ENCODE measurements at places on chromosomes 1 and 21.

- no peak for DNase-seq
Measured at GRCh38 chr1:245129319-245130240, 25.2 kb upstream of the KIF26B start.

DNA sequence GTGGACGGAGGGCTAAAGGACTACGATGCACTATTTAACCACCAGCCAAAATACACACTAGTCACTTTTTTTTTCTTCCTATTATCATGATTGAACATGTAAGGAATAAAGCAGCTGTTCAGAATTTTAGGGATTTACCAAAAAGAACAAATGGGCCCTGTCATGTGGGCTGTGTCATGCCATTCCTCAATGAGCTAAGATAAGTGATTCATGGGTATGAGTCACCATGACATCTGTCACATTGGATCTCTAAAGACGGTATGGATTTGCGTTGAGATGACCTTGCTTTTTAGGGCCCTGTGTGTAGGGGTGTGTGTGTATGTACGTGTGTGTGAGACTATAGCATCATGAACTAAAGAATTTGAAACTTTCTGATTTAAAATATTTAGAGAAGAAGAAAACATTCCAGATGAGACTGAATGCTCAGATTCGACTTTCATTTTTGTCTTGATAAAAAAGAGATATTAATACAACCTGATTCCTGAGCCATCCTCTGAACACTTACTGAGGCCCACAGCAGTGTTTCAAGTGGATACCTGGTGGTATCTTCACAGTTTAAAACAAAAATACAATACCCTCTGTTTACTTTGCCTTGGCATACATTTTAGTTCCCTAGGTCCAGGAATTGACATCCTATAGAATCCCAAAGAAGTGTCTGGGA lies 246.1 kb upstream of the DUSP10 start:
- DNase-seq: no peak

DNA sequence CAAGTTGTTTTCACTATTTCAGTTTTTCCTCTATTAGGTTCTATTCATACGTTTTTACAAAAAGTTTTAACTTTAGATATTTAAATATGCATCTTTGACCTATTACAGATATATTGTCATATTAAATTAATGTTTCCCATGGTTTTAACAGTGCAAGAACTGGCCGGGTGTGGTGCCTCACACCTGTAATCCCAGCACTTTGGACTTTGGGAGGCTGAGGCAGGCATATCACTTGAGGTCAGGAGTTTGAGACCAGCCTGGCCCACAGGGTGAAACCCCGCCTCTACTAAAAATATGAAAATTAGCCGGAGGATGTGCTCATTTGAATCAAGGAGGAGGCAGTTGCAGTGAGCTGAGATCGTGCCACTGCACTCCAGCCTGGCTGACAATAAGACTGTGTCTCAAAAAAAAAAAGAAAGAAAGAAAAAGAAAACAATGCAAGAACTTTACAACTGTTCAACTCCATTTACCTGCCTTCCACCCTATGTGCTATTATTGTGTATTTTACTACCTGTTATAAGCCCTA lies 19.8 kb upstream of the TINAGL1 start:
- no peak for DNase-seq

DNA sequence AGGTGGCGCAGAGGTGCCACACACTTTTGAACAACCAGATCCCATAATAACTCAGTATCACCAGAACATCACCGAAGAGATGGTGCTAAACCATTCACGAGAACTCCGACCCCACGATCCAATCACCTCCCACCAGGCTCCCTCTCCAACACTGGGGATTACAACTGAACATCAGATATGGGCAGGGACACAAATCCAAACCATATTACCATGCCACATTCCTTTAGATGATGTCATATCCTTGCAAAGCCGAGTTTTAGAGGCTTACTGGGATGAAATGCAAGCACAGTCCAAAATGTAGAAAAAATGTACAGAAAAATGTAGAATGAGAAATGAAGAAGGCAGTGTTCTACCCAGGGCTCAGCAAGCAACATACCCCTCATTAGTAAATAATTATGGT lies 64.7 kb downstream of the SGIP1 start:
- no peak for DNase-seq

DNA sequence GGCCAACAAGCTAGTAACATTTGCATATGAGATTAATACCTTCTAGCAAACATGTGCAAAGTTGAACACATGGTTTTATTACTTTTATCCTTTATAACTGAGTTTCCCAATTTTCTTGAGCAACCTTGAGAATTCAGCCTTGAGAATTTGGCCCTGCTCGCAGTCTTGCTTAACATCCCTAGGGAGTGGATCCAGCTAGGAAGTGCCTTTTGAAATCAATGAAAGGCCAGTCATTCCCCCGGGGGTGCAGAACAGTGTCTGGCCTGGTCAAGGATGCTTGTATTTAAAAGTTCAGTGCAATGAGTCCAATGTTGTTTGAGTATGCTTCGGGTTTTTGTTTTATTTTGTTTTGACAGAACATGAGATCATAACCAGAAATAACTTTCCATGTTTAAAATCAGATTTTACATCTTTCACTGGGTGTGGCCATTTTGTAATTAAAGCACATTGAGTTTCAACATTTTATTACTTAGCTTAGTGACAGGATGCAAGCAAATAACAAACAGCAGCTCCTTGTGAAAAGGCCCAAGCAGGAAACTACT lies 16.7 kb downstream of the PALMD start:
- DNase-seq: no peak

DNA sequence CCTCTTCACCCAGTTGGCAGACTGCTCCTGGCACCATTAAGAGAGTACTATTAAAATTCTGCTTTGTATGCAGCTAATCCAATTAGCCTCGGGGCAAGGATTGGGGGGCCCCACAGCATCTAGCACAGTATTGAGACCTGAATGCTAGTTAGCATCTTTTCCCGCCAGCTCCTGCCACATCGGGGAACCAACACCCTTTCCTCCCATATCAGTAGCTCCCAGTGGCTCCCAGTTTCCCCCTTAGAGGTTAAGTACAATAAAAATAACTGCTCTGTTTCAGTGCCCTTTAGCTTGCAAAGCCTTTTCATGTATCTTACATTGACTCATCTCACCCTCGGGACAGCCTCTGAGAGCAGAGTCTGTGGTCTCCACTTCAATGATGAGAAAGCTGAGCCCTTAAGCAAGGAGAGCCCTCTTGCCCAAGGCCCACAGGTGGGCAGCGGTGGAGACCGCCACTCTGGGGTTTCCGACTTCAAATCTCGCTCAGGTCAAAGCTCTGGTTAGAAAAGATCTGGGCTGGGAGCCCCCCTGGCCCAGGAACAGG lies 4.2 kb upstream of the PMVK start:
- DNase-seq: no peak

- no peak for DNase-seq
Measured at GRCh38 chr1:96234299-96234698, 487.3 kb upstream of the PTBP2 start.

- no peak for DNase-seq
Measured at GRCh38 chr21:43308101-43308814, 118.7 kb downstream of the SIK1 start.

- no peak for DNase-seq
Measured at GRCh38 chr1:210299501-210299900, 29.2 kb upstream of the HHAT start.

GRCh38 chr1:238226810-238227209 lies 336.1 kb upstream of the ZP4 start:
- DNase-seq: no peak

DNA sequence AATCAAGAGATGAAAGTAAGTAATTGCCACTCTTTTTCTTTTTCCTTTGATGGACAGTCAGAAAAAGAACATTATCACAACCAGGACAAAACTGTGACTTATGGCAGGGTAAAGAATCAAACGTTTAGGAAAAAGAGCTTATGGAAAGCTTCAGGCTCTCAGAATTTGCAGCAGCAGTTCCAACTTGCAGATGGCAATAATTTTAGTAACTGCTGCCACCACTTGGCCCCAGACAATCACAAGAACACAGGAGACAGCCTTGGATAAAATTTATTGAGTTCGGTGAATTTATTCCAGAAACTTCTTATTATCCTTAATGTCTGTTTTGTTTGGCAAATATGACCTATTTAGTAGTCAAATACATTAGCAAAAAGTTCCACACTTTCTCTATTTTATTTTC lies 804.4 kb downstream of the BRINP3 start:
- no peak for DNase-seq

DNA sequence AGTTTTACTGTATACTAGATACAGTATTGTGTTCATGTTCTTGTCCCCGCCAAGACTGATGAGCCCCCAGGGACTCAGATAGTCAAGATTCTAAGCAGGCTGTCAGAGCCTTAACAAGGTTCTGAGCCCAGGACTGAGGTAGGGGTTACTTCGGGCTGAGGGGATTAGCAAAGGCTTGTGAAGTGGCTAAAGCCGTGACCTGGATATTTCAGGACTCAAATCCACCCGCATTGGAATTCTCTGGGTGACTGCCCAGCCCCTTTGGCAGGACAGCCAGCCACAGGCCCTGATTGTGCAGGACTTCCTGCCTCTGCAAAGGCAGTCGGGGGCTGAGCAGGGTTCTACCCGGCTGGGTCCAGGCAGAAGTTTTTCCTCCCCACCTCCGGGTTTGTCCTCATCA lies at the start of gene PLA2G5:
TSS of gene PLA2G5 (plus strand) at position 321 of the 400 bp plus-strand sequence. CDS start 14,637 bp downstream, outside the sequence.
- no peak for DNase-seq

- peak; percentile 31 for DNase-seq
Measured at GRCh38 chr1:248834343-248834940, 3.6 kb upstream of the ZNF672 start.

DNA sequence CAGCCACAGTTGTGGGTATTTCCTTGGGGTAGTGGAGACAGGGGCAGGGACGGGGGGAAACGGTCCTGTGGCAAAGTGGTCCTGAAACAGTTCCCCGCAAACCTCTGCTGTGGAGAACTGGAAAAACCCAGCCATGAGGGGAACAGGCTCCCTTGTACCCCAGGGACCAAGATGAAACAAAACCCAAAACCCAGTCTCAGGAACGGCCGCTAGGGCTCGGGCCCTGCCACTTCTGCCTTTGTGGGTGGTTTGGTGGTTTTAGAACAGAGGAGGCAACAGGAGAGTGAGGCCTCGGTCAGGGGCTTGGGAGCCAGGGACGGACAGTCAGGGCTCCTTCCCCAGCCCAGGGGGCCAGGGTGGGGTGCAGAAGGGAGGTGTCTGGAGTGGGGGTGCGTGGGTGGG lies 24.8 kb upstream of the EDN2 start:
- DNase-seq: no peak

DNA sequence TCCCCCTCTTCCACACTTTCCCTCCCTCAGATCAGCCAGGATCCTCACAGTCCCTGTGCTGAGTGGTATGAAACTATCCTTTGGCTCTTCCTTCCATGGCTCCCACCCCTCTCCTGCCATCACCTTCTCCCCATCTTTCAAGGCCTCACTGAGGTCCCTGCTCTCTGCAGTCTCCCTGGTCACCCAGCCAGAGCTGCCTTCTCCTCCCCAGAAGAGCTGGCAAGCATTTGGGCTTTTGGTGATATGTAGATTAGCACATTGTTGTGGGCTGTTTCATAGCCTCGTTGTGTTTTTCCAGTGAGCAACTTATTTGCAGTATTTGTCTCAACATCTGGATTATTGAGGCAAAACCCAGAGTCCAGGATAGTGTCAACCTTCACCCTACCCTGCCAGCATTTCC lies 2.2 kb downstream of the CSF1 start:
- DNase-seq: no peak

DNA sequence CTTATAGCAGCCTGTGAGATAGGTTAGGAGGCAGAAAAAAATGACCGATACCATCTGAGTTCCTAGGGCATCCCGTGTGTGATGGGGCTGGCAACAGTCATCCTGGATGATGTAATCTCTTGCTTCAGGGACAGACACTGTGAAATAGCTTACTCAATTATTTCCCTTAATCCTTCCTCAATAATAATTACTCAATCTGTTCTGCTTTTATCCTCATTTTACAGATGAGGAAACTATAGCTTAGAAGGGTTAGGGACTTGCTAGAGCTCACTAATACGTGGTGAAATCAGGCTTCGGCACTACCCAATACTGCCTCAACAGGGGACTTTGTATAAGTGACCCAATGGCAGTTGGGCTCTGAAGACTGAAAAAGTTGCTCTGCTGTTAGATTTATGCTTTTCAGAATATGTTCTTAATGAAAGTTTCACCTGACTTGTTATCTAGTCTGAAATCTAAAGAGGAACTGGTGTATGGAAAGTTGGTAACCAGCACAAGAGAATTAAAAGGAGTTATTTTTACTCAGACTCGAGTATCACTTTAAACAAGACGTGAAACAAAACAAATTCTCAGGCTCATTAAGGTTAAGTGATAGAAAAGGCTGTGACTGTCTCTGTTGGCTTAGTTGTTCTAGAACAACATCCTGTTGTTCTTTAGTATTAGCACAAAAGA lies 14.4 kb downstream of the CD55 start:
- DNase-seq: no peak

DNA sequence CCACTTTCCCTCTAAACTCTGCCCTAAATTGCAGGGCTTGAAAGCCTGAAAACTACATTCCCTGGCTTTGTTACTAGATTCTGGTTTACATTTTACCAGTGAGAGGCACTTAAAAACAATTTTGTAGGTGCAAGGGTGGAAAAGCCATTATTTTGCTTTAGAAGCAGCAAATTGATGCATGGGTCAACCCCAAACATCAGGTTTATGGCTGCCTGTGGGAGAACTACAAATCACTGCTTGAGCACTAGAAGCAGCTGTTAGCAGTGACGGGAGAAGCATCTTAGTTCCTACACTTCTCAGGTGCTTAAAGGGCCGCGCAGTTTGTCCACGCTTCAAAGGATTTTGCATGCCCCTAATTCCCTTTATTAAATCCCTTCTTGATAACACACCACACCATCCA lies 417.2 kb downstream of the PCP4 start:
- DNase-seq: no peak

GRCh38 chr1:198241553-198241952 lies 84.8 kb downstream of the NEK7 start:
- DNase-seq: no peak

GRCh38 chr1:109535481-109535880 lies 4.2 kb upstream of the GPR61 start:
- DNase-seq: no peak

DNA sequence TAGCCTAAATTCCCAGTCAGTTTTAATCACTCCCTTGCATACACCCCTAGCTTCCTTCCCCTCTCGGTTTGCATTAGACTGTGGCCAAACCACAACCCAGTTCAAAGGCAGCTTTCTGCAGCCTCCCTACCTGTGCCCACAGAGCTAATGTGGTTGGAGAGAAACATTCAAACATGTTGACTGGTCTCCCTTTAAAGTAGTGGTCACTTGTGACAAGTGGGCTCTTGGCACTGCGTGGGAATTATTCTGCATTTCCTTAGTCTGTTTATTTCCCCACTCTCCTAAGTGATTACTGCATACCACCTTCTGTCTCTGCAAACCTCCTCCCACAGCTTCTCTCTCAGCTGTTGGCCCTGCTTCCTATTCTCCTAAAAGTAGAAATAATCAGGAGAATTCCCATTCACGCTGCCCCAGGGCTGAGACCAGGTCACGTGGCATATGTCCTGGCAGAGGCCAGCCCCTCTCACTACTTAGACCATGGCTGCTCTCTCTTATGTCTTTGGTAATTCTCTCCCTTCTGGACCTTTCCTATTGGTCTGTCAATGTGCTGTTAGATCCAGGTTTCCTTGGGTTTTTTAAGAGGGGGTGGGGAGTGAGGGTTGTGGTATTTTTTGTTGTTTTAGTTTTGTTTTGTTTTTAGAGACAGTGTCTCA lies 38.4 kb upstream of the CD101 start:
- DNase-seq: no peak

GRCh38 chr1:43532716-43533115 lies 2.0 kb downstream of the PTPRF start:
- DNase-seq: no peak
